ENCODE measurements at places on chromosomes 12 and 14.

DNA sequence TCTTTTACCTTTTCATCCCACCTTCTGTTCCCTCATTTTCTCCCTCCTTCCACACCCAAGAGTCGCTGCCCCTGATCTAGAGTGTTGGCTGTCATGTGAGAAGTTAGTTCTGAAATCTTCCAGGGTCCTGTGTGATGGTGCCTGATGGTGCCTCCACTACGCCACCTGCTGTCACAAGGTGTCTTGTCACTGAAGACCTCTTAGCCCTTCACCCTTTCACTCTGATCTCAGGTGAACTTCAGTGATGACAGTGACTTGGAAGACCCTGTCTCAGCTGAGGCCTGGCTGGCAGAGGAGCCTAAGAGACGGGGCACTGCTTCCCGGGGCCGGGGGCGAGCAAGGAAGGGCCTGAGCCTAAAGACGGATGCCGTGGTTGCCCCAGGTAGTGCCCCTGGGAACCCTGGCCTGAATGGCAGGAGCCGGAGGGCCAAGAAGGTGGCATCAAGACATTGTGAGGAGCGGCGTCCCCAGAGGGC lies 7.6 kb upstream of the PFDN5 start:
- peak; percentile 46 for DNase-seq

DNA sequence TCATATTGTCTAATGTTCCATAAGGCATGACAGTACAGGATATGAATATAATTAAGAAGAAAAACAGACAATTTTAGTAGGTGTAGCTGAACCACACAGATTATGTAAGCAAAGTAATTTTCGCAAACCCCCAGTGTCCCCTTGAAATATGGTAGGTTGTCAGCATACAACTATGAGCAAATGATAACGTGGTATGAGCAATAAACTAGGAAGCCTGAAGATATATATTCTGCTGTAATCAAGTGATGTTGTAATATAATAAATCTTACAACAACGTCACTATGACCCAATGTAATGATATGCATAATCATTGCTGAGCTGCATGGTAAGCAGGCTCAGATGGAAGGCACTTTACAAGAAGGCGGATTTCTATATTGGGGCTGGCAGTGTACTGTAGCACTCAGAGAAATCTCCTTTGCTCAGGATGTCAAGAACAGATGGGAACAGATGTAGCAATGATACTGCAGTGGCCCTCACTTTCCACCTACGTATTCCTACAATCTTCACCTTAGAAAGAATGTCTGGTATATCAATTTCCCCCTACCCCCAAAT lies 47.8 kb upstream of the MYF6 start:
- DNase-seq: peak; percentile 43

GRCh38 chr12:100857971-100858370 lies 63.4 kb downstream of the ANO4 start:
- DNase-seq: peak; percentile 41

DNA sequence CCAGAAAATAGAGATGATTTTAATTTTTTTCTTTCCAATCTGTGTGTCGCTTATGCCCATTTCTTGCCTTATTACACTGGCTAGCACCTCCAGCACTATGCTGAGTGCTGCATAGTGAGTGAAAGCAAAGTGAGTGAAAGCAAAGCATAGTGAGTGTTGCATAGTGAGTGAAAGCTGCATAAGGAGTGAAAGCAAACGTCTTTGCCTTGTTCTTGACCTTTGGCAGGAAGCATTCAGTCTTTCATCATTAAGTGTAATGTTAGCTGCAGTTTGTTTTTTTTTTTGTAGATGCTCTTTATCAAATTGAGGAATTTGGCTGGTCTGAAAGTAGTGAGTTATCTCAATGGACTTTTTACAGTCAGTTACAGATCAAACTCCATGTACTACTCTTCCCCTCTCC lies 6.9 kb upstream of the CORO1C start:
- DNase-seq: no peak

Data from fibroblast of mammary gland (primary cell).